ENCODE measurements at places on chromosomes 7 and 10. TPM values are rescaled to one million over a fixed set of nuclear protein-coding genes. Genes with fewer than 3 reads are reported as not detected.
A peak's percentile ranks its signal among the peaks of the same experiment; 100 is the strongest.

GRCh38 chr7:148306759-148307158, 283.8 kb upstream of the C7orf33 start:
- no peaks in the 10 kb centered on the region for H3K4me1 ChIP-seq
- H3K27me3 ChIP-seq = no peaks in the 10 kb centered on the region
- no peak overlapping the region for H3K27ac ChIP-seq
- DNase-seq = no peak
- H3K36me3 ChIP-seq = no peaks in the 10 kb centered on the region

GRCh38 chr7:48943279-48943990, 19.1 kb downstream of the CDC14C start:
- DNase-seq = no peak
- H3K4me1 ChIP-seq = no peaks in the 10 kb centered on the region

DNA sequence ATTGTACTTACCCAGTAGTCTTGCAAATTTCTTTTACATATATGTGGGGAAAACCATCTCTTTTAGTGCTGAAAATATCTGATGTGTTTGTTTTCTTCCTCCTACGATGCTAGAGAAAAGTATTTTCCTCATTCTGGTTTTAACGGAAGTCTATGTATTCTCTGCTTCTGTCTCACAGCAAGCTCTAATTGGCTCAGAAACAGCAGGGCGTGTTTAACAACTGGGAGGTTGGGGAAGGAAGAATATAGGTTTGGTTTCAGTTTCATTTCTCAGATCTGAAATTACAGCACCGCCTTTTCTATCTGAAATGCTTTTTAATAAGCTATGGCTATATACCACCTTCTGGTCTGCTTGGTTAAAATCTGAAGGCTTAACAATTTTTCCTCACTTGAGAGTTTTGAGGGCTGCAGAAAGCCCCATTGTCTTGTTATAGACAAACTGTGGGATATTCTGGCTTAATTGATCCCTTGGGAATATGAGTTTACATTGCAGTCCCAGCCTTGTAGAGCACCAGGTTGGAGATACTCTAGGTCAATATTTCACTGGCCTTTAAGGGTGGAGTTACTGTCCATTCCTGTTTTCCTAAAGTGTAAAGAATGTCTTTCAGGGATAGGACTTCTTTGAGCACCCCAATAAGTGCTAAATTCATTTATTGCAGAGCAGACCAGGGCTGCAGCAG, at the start of gene SAMD9:
Gene SAMD9, minus strand, starts transcription at position 128 of the 679 bp plus-strand sequence. CDS start 11,882 bp downstream, outside the sequence.
- peak; percentile 95 for DNase-seq
- peak within 1 kb of the TSS; percentile 92 for H3K27ac ChIP-seq
- no peaks in the 10 kb centered on the region for H3K36me3 ChIP-seq

DNA sequence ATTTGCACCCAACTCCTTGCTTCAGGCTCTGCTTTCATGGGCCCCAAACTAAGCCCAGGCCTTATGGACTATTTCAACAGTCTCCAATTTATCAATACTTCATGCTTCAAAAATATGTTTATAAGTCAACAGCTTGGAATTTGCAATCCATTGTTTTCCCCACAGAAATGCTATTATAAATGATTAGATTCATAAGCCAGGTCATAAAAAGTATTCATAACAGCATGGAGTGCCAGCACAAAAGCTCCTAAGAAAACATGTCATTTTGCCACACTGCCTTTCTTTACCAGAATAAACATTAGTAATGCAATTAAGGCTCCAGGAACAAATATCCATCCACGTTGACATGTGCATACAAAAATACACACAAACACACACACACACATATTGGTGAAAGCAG, 30.1 kb downstream of the OSBPL3 start:
- H3K4me1 ChIP-seq = peaks cover 10% of the 10 kb centered on the region
- no peak overlapping the region for H3K27ac ChIP-seq
- DNase-seq = no peak
- no peaks in the 10 kb centered on the region for H3K27me3 ChIP-seq
- H3K36me3 ChIP-seq = no peaks in the 10 kb centered on the region

DNA sequence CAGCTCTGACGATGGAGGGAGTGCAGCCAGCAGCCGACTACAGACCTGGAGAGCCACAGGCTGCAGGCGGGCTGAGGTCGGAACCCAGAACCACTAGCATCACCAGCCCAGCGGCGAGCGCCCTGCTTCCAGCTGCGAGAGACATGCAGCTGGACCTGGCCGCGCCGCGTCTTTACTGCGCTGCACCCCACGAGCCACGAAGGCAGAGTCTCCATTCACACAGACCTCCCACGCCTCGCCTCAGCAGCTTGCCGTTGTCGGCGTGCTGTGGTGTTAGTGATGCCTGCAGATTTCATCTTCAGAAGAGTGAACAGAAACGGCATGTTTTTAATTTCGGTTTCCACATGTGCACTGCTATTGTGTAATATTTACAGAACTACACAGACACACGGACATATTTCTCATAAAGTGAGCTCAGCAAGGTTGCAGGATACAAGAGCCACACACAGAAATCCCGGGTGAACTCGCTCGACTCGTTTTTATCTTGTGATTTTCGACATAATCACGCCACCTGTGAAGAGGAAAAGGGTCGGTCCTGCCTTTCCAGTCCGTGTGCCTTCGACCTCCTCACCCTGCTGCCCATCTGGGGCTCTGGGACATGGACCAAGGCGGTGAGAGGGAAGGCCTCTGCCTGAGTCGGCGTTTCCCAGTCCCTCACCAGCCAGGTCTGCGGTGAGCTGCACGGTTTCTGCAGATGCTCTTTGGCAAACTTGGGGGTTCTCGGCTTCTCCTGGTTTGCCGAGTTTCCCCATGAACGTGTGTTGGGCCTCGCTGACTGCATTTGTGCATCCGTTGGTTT, 252.2 kb downstream of the ELFN1 start:
- H3K4me3 ChIP-seq = peak overlapping the region; percentile 61
- no peaks in the 10 kb centered on the region for H3K27me3 ChIP-seq
- peaks cover 27% of the 10 kb centered on the region for H3K4me1 ChIP-seq
- peak overlapping the region; percentile 47 for H3K27ac ChIP-seq

GRCh38 chr7:139813151-139813550, 15.9 kb upstream of the TBXAS1 start:
- no peak for DNase-seq
- no peak overlapping the region for H3K27ac ChIP-seq
- 0 out of 2 replicates have a peak, but pooled peaks cover 3% of the 10 kb centered on the region for H3K4me1 ChIP-seq
- no peak overlapping the region for H3K4me3 ChIP-seq
- H3K27me3 ChIP-seq = no peaks in the 10 kb centered on the region

GRCh38 chr7:11846361-11846955, 14.5 kb upstream of the THSD7A start:
- no peak overlapping the region for H3K27ac ChIP-seq
- DNase-seq = no peak
- H3K4me3 ChIP-seq = no peak overlapping the region
- no peaks in the 10 kb centered on the region for H3K4me1 ChIP-seq

- no peak for DNase-seq
- no peak overlapping the region for H3K4me3 ChIP-seq
- H3K4me1 ChIP-seq = no peaks in the 10 kb centered on the region
- no peak overlapping the region for H3K27ac ChIP-seq
- no peaks in the 10 kb centered on the region for H3K36me3 ChIP-seq
Observed at GRCh38 chr10:129498680-129499079, 31.6 kb downstream of the MGMT start.

DNA sequence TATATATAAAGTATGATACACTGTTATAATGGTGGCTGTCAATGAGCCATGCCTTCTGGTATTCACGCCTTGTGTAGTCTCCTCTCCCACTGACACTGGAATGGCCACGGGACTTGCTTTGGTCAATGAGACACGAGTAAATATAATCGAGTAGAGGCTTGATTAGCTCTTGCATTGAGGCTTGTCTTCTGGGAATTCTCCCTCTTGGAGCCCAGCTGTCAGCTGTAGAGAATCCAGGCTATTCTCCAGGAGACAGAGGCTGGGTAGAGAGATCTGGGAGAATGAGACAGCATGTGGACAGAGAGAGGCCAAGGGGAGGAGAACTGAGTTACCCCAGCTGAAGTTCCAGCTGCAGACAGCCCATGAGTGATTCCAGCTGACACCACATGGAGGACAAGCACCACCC, 25.2 kb upstream of the PLCE1 start:
- no peaks in the 10 kb centered on the region for H3K36me3 ChIP-seq
- no peaks in the 10 kb centered on the region for H3K27me3 ChIP-seq
- H3K4me3 ChIP-seq = no peak overlapping the region
- no peak overlapping the region for H3K27ac ChIP-seq
- no peaks in the 10 kb centered on the region for H3K4me1 ChIP-seq

- H3K4me3 ChIP-seq = no peak overlapping the region
- H3K36me3 ChIP-seq = no peaks in the 10 kb centered on the region
- no peaks in the 10 kb centered on the region for H3K27me3 ChIP-seq
- no peak overlapping the region for H3K27ac ChIP-seq
Observed at GRCh38 chr7:102008535-102009262, 191.3 kb downstream of the CUX1 start.

GRCh38 chr10:133154996-133155778, 4.8 kb upstream of the KNDC1 start:
- H3K27ac ChIP-seq = no peak overlapping the region
- H3K36me3 ChIP-seq = no peaks in the 10 kb centered on the region
- H3K4me3 ChIP-seq = no peak overlapping the region
- peaks cover 50% of the 10 kb centered on the region for H3K27me3 ChIP-seq
- DNase-seq = no peak
- H3K4me1 ChIP-seq = no peaks in the 10 kb centered on the region

- H3K36me3 ChIP-seq = no peaks in the 10 kb centered on the region
- H3K27ac ChIP-seq = no peak overlapping the region
- DNase-seq = peak; percentile 88
- H3K4me1 ChIP-seq = no peaks in the 10 kb centered on the region
Observed at GRCh38 chr7:101172854-101173751, 7.0 kb downstream of the NAT16 start.

- H3K36me3 ChIP-seq = peaks cover 8% of the 10 kb centered on the region
- H3K27me3 ChIP-seq = no peaks in the 10 kb centered on the region
- no peak overlapping the region for H3K27ac ChIP-seq
- DNase-seq = no peak
Observed at GRCh38 chr7:105489409-105489808, 32.7 kb downstream of the PUS7 start.

DNA sequence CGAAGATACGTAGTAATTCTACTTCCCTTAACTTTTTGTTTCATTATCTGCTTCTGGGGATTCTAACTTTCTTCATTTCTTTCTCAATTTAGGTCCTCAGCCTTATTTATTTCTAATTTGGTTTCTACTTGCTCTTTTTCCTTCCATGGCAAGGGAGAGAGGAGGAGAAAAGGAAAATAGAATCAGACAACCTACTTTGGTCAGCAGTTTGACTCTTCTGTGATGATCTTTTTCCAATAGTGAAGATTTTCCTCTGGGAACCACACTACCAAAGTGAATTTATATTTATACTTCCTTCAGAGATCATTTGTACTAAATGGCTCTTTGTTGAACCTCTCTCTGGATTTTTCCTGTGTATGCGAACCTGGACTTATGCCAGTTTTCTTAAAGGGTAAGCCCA, 90.2 kb downstream of the TMEM26 start:
- no peak overlapping the region for H3K27ac ChIP-seq
- H3K4me1 ChIP-seq = no peaks in the 10 kb centered on the region
- H3K27me3 ChIP-seq = no peaks in the 10 kb centered on the region
- DNase-seq = no peak

DNA sequence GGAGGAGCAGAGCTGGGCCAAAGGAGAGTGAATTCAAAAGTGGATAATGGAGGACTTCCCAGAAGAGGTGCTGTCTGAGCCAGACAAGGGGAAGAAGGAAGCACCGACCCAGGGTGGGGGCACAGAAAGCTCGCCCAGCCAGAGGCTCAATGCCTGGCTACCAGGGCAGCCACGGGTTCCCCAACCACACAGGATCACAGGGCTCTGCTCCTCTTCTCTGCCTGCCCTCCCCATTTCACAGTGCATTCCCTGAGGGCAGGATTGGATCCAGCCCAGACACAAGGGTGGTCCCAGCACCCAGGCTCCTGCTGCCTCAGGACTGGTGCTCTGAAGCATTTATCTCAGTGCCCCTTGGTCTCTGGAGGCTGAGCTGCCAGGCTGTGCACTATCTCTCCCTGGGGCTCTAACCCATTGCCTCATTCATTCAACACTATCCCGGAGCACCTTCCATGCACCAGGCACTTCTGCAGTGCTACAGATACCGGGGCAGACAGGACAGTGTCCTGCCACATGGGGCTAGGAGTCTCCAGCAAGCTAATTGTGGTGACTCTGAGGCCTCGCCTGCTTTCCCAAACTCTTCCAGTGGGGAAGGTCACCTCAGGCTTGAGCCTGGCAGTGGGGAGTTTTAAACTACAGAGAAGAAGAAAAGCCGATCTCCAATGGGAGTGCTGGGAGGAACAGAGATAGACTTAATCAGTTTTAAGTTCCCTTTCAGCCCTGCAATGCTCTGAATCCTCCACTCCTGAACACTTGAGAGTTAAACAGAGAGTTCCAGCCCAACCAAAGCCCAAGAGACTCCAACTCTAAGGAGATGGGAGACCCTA, 201.8 kb upstream of the ZMIZ1 start:
- no peaks in the 10 kb centered on the region for H3K27me3 ChIP-seq
- no peak overlapping the region for H3K4me3 ChIP-seq
- DNase-seq = no peak
- no peaks in the 10 kb centered on the region for H3K36me3 ChIP-seq

- DNase-seq = peak; percentile 36
- no peak overlapping the region for H3K27ac ChIP-seq
- H3K4me1 ChIP-seq = no peaks in the 10 kb centered on the region
Observed at GRCh38 chr7:122485856-122486255, 181.3 kb upstream of the FEZF1 start.

DNA sequence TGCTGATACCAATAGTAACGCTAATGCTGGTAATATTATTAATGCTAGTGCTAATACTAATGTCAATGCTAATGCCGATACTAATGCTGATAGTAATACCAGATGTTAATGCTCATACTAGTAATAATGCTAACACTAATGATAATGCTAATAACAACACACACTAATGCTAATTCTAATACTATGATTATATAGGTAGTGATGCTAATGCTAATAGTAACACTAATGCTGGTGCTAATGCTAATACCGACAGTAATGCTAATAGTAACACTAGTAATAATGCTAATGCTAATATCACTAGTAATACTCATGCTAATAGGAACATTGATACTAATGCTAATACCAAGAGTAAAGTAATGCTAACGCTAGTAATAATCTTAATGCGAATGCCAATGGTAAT, 406.4 kb upstream of the RNF32 start:
- H3K27ac ChIP-seq = no peak overlapping the region
- H3K27me3 ChIP-seq = no peaks in the 10 kb centered on the region
- no peaks in the 10 kb centered on the region for H3K4me1 ChIP-seq

Gene GPR146
- polyA plus RNA-seq = 4.3 TPM

Gene PDCD11
- 17.5 TPM for polyA plus RNA-seq

Gene CDH23
- 0.08 TPM for polyA plus RNA-seq

Gene LFNG
- 0.18 TPM for polyA plus RNA-seq

Gene SPDYE2B
- 0.20 TPM for polyA plus RNA-seq
